Astrocyte (in vitro differentiated cells and primary cell): ENCODE measurements at places on chromosomes 11 and 22.

DNA sequence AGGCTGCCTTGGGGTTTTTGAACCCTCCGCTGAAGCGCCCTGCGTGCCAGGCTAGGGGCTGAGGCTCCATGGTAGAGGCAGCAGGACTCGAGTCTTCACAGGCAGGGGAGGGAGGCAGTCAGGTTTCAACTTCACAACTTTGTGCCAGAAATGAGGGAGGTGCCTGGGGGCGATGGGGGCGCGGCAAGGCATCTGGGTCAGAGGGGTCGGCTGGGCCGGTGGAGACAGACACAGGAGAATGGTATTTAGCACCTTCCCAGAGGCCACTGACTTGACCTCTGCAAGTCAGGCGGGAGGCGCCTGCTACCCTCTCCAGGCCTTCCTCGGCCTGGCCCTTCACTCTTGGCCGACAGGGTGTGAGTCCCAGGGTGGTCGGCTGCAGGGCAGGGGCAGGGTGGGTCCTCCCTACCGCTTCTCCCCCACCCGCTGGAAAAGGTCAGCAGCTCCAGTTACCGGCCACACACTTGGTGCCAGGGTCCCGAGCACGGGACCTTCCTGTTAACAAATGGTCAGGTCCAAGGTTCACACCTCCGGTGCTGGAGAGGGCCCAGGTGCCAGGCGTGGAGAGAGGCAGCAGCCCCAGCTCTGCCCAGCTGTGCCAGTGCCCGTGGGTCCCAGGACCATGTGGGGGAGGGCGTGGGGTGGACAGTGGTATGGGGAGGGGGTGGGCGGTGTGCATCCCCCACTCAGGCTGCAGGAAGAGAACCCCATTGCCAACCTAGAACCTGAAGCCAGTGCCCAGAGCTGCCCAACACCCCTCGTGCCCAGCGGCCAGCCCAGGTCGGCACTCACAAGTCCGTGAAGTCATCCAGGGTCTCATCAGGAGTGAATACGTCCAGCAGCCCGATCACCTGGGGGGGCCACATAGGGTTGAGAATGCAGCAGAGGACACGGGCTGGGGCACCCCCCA lies 3.8 kb downstream of the MAPK12 start:
- DNase-seq = no peak

GRCh38 chr11:48085688-48086087 lies 105.3 kb downstream of the PTPRJ start:
- DNase-seq = no peak

DNA sequence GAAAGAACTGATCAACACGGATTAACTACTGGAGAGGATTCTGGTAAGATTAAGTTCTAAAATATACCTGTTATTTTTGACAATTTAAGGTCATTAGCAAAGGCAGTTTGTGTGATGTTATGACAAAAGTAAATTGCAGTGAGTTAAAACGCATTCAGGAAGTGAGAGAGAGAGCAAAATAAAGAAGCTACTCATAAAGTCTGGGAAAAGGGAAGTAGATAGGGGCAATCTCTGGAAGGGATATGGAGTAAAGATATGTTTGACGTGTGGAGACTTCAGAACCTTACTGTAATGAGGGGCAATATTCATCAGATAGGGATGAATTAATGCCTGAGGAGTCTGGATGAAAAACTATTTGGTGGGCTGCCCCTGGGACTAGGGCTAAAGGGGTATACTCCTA lies 16.8 kb downstream of the OR56B4 start:
- DNase-seq = no peak

GRCh38 chr11:76361776-76362175 lies 19.2 kb downstream of the THAP12 start:
- no peak for DNase-seq

GRCh38 chr11:71490731-71491390 lies 36.2 kb upstream of the KRTAP5-7 start:
- no peak for DNase-seq

- no peak for DNase-seq
Measured at GRCh38 chr22:48805516-48805915, 1022.2 kb downstream of the BRD1 start.

DNA sequence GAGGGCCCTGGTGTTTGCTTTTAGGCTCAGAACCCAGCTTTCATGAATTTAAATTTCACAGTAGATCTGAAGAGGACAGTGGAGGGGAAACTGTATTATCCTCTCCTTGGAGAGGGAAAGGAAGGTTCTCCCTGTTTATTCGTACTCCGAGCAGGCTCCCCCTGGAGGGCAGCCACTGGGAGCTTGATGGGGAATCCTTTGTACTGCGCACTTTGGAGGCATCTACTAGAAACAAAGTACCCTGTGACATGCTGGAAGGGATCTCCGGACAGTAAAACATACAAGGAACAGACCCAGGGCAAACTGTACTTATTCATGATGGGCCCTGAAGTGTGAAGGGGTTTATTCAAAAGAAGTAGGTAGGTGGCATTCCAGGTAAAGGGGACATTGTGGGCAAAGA lies 27.2 kb downstream of the NAV2 start:
- DNase-seq = no peak

DNA sequence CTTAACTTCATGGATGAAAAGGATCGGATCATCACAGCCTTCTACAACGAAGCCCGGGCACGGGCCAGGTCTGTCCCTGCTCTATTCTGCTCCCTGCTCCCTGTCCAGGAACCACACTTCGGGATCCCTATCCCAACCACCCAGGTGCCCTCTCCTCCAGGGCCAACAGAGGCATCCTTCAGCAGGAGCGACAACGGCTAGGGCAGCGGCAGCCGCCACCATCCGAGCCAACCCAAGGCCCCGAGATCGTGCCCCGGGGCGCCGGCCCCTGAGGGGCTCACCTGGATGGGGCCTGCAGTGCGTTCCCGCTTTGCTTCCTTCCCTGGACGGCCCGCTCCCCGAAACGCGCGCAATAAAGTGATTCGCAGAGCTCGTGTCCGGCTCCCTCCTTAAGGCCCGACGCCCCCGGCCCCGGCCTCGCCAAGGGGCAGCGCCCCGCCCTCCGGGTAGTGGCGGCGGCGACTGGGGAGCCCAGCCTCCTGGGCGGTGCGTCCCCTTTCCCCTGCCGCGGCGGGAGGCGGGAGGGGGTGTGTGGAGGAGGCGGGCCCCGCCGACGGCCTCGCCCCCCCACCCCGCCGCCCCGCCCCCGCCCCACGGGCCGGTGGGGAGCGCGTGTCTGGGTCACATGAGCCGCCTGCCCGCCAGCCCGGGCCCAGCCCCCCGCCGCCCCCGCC lies at the start of gene VEGFB:
TSS of gene VEGFB (plus strand) at position 672 of the 674 bp plus-strand sequence. CDS start 250 bp downstream, outside the sequence.
- no peak for DNase-seq

DNA sequence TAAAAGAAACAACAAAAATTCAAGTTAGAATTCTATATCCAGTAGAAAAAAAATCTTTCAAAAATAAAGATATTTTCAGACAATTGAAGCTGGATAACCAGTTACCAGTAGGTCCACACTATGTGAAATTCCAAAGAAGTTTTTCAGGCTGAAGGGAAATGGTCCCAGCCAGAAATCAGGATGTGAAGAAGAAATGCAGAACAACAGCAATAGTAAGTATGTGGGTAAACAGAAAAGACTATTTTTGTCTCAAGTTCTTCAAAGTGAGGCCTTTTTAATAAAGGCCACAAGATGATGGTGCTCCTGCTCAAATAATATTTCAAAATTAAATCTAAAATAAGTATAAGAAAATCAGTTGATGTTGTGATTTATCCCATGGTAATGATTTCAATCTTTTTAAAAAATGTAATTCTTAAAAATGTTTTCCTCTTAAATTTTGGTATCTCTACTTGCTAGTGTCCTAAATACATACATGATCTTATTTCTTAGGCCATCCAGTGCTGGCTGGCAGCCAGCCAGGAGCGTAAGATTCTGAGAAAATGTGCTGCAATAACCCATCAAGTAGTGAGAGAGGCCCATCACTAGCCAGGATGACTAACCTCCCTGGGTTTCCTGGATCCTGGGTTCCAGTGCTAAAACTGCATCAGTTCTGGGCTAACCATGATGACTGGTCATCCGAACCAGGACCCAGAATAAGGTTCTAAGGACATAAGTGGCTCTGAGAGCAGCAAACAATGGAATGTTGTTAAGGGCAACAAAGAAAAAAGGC lies 15.6 kb upstream of the UCP3 start:
- DNase-seq = peak; percentile 61

- no peak for DNase-seq
Measured at GRCh38 chr22:21764038-21764804, 28.6 kb upstream of the YPEL1 start.

DNA sequence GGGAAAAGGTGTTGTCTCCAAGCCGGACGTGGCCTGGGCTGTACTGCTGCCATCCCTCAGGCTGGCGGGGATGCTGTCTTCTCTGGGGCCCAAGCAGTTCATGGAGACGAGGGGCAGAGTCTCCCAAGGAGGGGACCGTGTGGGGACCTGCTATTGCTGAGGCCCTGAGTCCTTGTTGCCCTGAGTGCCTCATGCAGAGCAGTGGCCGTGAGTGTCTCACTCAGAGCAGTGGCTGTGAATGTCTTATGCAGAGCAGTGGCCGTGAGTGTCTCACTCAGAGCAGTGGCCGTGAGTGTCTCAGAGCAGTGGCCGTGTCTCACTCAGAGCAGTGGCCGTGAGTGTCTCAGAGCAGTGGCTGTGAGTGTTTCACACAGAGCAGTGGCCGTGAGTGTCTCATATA lies 54.7 kb downstream of the GRAMD4 start:
- no peak for DNase-seq

GRCh38 chr11:63613517-63614135 lies 607 bp downstream of the PLAAT3 start:
- no peak for DNase-seq

DNA sequence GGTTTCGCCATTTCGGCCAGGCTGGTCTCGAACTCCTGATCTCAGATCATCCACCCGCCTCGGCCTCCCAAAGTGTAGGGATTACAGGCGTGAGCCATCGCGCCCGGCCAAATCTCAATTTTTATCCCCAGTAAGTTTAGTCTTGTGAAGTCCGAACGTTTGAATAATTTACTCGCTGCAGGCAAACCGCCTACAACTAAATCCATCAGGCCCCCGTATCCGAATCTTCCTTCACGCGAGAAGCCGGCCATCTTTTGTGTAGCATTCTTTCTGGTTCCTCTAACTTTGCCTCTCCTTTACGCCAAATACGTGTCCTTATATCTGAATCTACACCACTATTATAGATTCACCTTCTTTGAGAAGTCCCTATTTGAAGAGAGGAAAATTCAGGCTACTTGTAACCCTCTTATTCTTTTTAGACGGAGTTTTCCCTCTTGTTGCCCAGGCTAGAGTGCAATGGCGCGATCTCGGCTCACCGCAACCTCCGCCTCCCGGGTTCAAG lies 581 bp upstream of the EIF3L start:
- no peak for DNase-seq

- peak; percentile 57 for DNase-seq
Measured at GRCh38 chr11:65911682-65912568, 6.9 kb downstream of the C11orf68 start.

GRCh38 chr11:85759915-85760314 lies 51.0 kb downstream of the SYTL2 start:
- peak; percentile 83 for DNase-seq

- peak; percentile 68 for DNase-seq
Measured at GRCh38 chr22:19271856-19272535, 19.5 kb downstream of the CLTCL1 start.

GRCh38 chr22:24460418-24461089 lies 33.2 kb downstream of the ADORA2A start:
- no peak for DNase-seq

GRCh38 chr11:80782135-80782885 lies 1341.5 kb upstream of the TENM4 start:
- DNase-seq = no peak

GRCh38 chr11:129281471-129282415 lies 89.6 kb upstream of the ARHGAP32 start:
- no peak for DNase-seq

GRCh38 chr11:69658626-69659450 lies 16.3 kb downstream of the LTO1 start:
- DNase-seq = no peak

GRCh38 chr11:113173126-113173525 lies 141.3 kb upstream of the TTC12 start:
- DNase-seq = no peak

DNA sequence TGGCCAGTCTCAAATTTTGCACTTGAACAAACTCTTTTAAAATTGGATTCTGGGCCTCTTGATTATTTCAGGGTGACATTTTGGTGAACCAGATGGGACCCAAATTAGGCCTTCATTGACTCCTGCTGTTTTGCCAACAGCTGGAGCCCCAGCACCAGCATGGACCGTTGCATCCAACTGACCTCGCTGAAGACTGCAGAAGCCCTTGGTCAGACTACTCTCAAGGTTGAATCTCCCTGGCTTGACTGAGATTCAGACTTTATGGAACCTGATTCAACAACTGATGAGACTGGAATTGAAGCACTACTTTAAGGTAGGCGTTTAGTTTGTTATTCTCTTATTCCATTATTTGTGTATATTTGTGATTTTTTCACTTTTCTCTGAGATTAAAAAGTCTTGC lies 41.7 kb downstream of the NARS2 start:
- DNase-seq = no peak

DNA sequence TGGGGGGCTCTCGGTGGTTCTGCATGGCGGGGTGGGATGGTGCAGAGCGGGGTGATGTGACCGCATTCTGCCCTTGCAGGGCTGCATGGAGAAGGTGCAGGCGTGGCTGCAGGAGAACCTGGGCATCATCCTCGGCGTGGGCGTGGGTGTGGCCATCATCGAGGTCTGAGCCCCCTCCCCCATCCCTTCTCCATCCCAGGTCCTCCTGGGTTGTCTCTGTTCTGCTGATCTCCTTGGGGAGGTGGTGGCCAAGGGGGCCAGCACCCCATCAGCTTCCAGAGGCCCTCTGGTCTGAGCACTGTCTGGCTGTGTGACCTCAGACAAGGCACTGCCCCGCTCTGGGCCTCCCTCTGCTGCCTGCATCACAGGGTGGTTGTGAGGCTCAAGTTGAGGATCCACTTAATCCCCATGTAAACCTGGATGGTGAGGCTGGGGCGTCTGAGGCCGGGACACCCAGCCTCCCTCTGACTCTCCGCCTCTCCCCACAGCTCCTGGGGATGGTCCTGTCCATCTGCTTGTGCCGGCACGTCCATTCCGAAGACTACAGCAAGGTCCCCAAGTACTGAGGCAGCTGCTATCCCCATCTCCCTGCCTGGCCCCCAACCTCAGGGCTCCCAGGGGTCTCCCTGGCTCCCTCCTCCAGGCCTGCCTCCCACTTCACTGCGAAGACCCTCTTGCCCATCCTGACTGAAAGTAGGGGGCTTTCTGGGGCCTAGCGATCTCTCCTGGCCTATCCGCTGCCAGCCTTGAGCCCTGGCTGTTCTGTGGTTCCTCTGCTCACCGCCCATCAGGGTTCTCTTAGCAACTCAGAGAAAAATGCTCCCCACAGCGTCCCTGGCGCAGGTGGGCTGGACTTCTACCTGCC lies 53.3 kb downstream of the CD82 start:
- no peak for DNase-seq

- no peak for DNase-seq
Measured at GRCh38 chr11:2320568-2321310, 18.9 kb downstream of the TSPAN32 start.

GRCh38 chr11:38582756-38583155 lies 1984.7 kb upstream of the RAG2 start:
- peak; percentile 38 for DNase-seq

GRCh38 chr11:12430351-12430750 lies 53.0 kb downstream of the PARVA start:
- peak; percentile 75 for DNase-seq
